ENCODE measurements at places on chromosomes 16 and 17. TPM values are rescaled to one million over a fixed set of nuclear protein-coding genes. Genes with fewer than 3 reads are reported as not detected.

Gene CCL14
- not detected for total RNA-seq

Gene TMC5
- not detected for total RNA-seq

Gene CA10
- total RNA-seq, result not detected

Gene CCL15
- total RNA-seq, result not detected

Gene ATP1B2
- 0.96 TPM for total RNA-seq

Gene ZG16B
- total RNA-seq, result not detected

Gene HIC1
- 1.5 TPM for total RNA-seq

Gene SERPINF2
- 0.85 TPM for total RNA-seq

Gene EEF2K
- total RNA-seq, result 25.3 TPM

Gene PRSS53
- total RNA-seq, result 11.4 TPM

Gene KRT32
- not detected for total RNA-seq

Gene GAST
- not detected for total RNA-seq

Gene NPIPB13
- total RNA-seq, result 30.8 TPM

Gene ABCA6
- 0.70 TPM for total RNA-seq

Gene NOS2
- 0.41 TPM for total RNA-seq

Gene SHISA9
- total RNA-seq, result not detected

Gene PITPNC1
- total RNA-seq, result 128 TPM

Gene TLCD2
- total RNA-seq, result not detected

Gene ZG16
- not detected for total RNA-seq

Gene GP2
- not detected for total RNA-seq

Gene HES7
- 0.30 TPM for total RNA-seq

GRCh38 chr16:895371-895770 is 75.4 kb downstream of the LMF1 start:
- no peak for DNase-seq

- no peak for DNase-seq
Observed at GRCh38 chr16:87618216-87618615, 15.9 kb downstream of the JPH3 start.

GRCh38 chr16:86508028-86508946 is 2.0 kb upstream of the FOXF1 start:
- no peak for DNase-seq

DNA sequence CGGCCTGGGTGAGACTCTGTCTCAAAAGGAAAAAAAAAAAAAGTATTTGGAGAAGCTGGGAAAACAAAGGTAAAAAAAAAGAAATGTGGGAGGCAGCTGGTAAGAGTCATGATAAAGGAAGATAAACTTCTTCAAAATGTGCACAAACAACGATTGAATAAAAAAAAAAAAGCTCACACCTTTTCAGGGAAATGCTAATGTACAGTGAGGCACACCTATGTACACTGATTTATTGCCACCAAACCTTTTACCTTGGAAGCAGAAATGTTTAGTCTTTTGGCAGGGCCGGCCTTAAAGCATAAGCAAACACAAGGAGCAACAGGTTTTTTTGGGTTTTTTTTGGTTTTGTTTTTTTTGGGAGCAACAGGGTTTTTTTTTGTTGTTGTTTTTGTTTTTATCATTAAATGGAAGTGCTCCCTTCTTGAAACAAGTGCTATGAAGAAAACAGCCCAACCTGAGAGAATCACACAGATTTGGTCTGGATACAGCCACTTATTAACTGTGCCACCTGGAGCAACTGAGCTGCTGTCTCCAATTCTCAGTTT is 29.8 kb upstream of the KCNJ2 start:
- DNase-seq, result no peak

GRCh38 chr17:55883149-55883548 is 132.3 kb downstream of the PCTP start:
- no peak for DNase-seq

GRCh38 chr17:15952048-15952532 is 7.2 kb downstream of the ADORA2B start:
- no peak for DNase-seq

- DNase-seq, result no peak
Observed at GRCh38 chr16:30692396-30693064, 6.4 kb upstream of the SRCAP start.

DNA sequence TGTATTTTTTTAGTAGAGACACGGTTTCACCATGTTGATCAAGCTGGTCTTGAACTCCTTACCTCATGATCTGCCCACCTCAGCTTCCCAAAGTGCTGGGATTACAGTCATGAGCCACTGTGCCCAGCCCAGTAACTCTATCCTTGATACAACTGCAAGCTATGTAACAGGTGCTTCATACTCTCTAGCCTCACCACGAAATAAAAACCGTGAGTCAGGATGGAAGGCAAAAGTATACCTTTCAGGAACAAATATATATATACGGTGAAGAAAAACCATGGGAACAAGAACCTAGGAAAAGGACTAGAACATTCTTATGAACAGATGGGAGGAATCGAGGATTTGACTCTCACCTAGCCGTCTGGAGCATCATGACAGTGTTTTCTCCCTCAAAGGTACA is 9.6 kb upstream of the FBF1 start:
- DNase-seq, result no peak

DNA sequence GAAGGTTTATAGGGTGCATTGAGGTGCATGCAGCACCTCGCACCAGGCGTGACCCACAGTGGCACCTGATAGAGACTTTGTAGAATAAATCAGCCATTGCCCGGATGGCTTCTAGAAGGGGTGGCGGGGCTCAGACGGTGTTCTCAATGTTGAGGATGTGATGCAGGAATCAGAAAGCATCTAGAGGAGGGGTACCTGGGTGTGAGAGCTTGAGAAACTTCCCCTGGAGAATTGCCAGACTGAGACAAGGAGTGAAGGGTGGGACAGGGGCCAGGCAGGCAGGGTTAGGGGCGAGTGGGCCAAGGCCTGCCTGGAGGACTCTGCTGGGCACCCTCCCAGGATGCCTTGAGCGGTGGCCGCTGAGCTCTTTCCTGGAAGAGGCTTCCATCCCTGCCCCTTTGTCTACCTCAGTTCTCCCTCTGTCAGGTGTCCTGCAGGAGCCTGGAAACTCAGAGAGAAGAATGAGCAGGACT is 9.3 kb upstream of the ADGRG1 start:
- no peak for DNase-seq

GRCh38 chr16:69863401-69864281 is 87.5 kb upstream of the CLEC18A start:
- no peak for DNase-seq

DNA sequence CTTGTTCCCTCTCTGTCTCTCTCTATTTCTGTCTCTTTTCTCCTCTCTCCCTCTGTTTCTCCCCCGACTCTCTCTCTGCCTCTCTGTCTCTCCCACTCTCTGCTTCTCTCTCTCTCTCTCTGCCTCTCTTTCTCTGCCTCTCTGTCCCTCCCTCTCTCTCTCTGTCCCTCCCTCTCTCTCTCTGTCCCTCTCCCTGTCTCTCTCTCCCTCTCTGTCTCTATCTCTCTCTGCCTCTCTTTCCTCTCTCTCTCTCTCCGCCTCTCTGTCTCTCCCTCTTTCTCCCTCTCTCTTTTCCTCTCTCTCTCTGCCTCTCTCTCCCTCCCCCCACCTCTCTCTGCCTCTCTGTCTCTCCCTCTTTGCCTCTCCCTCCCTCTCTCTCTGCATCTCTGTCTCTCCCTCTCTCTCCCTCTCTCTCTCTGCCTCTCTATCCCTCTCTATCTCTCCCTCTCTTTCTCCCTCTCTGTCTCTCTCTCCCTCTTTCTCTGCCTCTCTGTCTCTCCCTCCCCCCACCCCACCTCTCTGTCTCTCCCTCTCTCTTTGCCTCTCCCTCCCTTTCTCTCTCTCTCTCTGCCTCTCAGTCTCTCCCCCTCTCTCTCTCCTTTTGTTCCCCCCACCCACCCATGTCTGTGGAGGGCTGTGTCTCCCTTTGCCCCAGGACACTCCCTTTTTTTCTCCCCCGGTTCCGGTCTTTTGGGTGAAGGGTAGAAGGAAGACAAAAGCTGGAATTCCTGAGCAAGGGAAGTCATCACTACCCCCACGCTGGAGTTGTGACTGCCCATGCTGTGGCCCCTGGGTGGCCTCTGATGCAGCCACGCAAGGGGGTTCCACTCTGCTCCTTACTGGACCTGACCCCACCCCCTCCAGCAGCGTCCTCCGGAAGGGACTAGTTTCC is 27.1 kb upstream of the MGAT5B start:
- no peak for DNase-seq

DNA sequence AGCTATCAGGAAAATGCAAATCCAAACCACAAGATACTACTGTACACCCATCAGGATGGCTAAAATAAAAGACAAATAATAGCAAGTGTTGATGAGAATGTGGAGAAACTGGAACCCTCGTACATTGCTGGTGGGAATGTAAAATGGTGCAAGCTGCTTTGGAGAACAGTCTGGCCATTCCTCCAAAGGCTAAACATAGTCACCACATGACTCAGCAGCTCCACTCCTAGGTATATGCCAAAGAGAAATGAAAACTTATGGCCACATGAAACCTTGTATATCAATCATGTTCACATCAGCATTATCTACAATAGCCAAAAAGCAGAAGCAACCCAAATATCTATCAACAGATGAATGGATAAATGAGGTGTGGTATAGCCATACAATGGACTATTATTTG is 28.5 kb downstream of the VAC14 start:
- no peak for DNase-seq

DNA sequence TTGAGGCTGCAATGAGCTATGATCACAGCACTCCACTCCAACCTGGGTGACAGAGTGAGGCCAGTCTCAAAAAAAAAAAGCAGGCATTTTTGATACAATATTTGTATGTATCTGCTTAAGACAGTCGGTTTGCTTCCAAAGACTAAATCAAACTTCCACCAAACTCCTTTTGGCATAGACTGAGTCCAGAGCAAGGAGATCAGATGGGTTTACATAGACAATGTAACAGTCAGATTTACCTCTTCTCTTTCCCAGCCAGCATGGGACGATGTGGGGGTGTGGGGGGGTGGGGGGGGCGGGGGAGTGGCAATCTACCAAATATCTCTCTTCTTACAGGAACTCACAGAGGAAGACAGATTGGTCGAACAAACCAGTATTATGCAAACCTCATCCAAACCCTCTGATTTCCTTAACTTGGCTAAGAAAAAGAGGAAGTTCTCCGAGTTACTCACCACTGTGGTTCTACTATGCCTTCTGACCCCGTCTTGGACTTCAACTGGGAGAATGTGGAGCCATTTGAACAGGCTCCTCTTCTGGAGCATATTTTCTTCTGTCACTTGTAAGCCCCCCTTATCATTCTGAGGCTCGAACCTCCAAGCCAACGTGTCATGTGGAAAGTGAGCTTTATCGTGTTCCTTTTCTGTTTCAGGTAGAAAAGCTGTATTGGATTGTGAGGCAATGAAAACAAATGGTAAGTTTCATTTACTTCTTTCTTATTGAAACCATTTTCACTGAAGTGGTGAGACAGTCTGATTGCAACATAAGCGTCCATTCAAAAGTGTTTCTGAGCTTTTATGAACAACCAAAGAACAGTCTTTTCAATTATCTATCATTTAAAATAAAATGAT is at the start of gene MILR1:
TSS of gene MILR1 (plus strand) at position 451 of the 848 bp plus-strand sequence. CDS start at position 505, 54 bp downstream.
- no peak for DNase-seq

GRCh38 chr16:31458073-31458843 is 1.0 kb upstream of the ARMC5 start:
- peak; percentile 66 for DNase-seq

- peak; percentile 29 for DNase-seq
Observed at GRCh38 chr17:309361-309888, 43.2 kb downstream of the RPH3AL start.

DNA sequence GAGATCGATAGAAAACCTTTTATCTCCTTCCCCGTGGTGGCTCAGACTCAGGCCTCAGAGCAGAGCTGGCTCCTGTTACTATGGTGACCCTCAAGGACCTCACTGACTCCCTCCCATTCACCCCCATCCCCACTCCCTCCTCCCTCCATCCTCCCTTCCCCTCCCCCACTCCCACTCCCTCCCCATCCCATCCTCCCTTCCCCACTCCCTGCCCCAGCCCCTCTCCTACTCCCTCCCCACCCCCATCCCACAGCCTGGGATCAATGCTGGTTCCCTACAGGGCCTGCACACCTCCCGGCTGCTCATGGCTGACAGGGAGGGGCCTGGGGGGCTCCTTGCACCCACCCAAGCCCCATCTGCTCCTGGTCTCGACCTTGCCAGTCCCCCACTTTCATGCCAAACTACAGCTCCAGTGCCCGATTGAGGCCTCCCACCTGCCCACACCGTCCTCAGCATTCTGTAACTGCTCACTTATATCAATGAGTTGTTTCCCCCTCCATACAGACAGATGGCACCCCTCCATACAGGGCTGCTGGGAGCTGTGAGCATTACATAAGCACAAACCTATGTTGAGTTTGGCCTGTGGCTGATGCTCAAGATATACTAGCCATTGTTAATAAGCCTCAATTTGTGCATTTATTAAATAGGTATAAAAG is 11.6 kb upstream of the RAI1 start:
- DNase-seq, result no peak

- no peak for DNase-seq
Observed at GRCh38 chr16:67632415-67633172, 12.3 kb upstream of the CARMIL2 start.

- DNase-seq, result no peak
Observed at GRCh38 chr17:42681976-42682721, at the start of gene CNTNAP1. CNTNAP1 (plus strand) TSS chr17:42682531; CDS start chr17:42682830, 299 bp downstream.

- no peak for DNase-seq
Observed at GRCh38 chr16:17590711-17591654, 120.2 kb upstream of the XYLT1 start.

DNA sequence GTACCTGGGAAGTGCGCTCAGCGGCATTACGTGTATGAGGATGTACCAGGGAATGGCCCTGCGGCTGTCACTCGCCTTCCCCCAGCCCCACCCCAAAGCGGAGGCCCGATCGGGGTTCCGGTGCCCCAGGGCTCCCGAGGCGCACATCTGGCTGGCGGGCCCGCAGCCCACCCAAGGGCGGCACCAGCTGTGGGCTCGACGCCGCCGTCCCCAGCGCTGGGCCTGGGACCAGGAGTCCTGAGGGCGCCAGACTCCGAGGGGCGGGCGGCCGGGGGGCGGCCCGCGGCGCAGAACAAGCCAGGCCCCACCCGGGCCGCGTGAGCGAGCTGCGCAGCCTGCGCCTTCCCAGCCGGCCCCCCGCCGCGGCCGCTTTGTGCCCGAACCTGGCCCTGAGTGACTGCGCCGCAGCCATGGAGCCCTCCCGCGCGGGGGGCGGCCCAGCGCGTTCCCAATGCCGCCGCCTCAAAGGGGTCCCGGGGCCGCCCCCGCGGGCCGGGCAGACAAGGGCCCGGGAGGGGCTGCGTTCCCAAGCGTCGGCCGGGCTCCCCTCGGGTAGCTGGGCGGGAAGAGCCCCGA is 17.4 kb downstream of the ZNF423 start:
- DNase-seq, result no peak

GRCh38 chr17:72714357-72714966 is 378.0 kb downstream of the SLC39A11 start:
- no peak for DNase-seq

GRCh38 chr16:15641753-15642556 is 999 bp downstream of the MARF1 start:
- no peak for DNase-seq

GRCh38 chr16:75535211-75535843 is 581 bp downstream of the CHST5 start:
- no peak for DNase-seq

Measured in naive thymus-derived CD8-positive, alpha-beta T cell (primary cell).